NCI-H187 treated with DMSO at 0.1 percent for 48 hours (cell line): ENCODE measurements at places on chromosomes 13 and 19.

GRCh38 chr13:49435992-49436391 is 7.9 kb downstream of the CAB39L start:
- no peak for DNase-seq

DNA sequence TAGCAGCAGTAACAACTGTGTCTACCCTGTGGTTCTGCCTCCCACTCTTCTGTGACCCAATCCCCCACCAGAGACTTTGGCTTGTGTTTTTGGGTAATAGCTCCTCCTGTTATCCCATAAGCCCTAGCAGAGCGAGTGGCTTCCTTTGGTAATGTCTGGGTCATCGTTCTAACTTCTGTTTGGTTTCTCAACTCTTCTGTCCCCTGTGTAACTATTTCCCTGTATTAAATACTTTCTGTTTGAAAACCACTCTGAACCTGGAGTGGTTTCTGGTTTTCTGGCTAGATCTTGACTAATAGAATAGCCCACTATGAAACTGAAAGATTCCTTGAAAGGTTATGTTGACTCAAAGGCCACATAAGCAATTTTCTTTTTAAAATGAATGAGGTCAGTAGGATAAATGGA is 350.0 kb downstream of the DCT start:
- DNase-seq, result no peak

- no peak for DNase-seq
Measured at GRCh38 chr13:100478107-100478809, 110.3 kb downstream of the GGACT start.

DNA sequence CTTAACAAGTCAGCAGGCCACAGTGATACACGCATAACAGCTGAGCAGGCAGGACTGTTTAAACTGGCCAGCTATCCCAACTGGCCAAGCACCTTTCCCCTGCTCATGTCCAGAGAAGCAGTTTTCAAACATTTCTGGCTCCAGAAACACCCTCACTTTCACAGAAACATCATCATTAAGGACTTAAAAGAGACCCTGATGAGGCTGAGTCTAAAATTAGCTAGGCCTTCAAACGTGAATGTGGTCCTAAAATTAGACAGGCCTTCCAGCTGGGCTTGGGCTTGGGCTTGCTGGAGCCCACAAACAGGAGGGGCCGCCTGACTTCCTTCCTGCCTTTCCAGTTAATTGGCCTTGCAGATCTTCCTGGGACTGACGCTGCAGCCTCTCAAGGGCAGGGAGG is 334.2 kb downstream of the DNAJC15 start:
- DNase-seq, result no peak

GRCh38 chr19:12796146-12797071 is 5.1 kb downstream of the JUNB start:
- DNase-seq, result no peak

DNA sequence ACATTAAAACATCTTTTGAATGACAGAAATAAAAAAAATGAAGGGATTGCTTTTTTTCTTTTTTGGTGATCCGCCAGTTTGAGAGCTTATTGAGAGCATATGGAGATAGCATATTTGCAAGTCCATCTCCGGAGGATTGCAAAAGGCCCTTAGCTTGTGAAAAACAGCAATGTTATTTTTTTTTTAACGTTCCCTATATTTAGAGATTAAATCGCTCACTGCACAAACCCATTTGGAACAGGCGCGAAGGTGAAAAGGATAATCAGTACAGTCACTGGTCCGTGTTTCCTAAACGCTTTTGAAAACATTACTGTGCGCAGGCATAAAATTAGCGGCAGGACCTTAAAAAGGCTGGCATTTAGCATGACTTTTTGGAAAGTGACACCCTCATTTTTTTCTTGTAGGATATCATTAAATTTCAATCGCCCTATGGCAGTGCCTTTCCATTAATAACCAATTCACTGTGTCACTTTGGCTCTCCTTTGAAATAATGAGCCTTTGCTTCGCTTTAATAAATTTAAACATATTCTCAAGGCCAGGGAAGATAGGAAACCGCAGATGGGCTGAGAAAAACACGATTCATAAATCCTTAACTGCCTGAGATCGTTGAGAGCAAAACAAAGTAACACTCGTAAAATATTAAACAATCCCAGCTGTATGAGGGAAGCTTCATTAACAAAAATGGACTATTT is 342.2 kb downstream of the DACH1 start:
- no peak for DNase-seq

GRCh38 chr19:20513189-20513904 is 52.2 kb downstream of the ZNF737 start:
- DNase-seq, result no peak

- no peak for DNase-seq
Measured at GRCh38 chr19:46913852-46914430, 53.1 kb downstream of the ARHGAP35 start.
